ENCODE measurements at places on chromosomes 2 and 18. TPM values are rescaled to one million over a fixed set of nuclear protein-coding genes. Genes with fewer than 3 reads are reported as not detected.

Gene ASNSD1
- 62.7 TPM for total RNA-seq

Gene IL1R1
- 0.08 TPM for total RNA-seq

Gene THAP4
- 19.5 TPM for total RNA-seq

Gene CCDC141
- 28.2 TPM for total RNA-seq

Gene OTOS
- not detected for total RNA-seq

Gene C2orf81
- total RNA-seq: 0.75 TPM

Gene PLEKHB2
- total RNA-seq: 89.8 TPM

Gene TUBA3D
- total RNA-seq: not detected
